Activated CD4-positive, alpha-beta T cell treated with anti-CD3 and anti-CD28 coated beads, Interleukin-2, amount 10 ng/mL, durations not matched to agents 7 days and 5 days (primary cell): ENCODE measurements at places on chromosomes 3 and 15.

GRCh38 chr15:96186105-96186504, 144.4 kb upstream of the NR2F2 start:
- DNase-seq: no peak

- DNase-seq: no peak
Observed at GRCh38 chr3:106140431-106140830, 271.6 kb upstream of the CBLB start.

DNA sequence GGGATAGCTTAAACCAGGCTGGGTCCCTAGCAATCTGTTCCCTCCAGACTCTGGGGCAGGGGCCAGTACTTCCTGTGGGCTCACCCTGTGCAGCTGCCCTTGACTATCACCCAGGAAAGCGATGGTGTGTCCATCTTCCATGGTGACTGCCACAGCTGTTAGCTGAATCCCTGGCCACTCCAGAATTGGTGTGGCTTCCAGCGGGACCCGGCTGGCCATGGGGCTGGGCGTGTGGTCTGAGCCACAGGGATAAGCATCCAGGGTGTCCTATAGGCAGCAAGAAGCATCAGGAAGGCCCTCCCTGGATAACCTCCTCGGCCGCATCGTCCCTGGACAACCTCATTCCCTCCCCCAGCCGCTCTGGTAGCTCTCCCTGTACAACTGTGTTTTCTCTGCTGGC, 7.2 kb downstream of the PLXNB1 start:
- DNase-seq: no peak

DNA sequence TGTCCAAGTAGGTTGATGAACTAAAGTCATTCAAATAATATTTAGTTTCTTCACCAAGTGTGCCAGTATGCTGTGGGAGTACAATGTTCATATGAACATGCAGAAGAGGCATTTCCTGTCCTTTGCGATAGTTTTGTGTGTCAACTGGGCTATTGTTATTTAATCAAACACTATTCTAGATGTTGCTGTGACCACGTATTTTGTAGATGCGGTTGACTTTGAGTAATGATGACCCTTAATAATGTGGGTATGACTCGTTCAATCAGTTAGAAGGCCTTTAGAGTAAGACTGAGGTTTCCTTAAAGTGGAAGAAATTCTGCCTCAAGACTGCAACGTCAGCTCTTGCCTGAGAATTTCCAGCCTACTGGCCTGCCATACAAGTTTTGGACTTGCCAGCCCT, 470.7 kb upstream of the CBLB start:
- no peak for DNase-seq

- DNase-seq: no peak
Observed at GRCh38 chr3:85193565-85193964, 234.8 kb downstream of the CADM2 start.

GRCh38 chr3:31399271-31399670, 133.5 kb upstream of the STT3B start:
- peak; percentile 12 for DNase-seq

DNA sequence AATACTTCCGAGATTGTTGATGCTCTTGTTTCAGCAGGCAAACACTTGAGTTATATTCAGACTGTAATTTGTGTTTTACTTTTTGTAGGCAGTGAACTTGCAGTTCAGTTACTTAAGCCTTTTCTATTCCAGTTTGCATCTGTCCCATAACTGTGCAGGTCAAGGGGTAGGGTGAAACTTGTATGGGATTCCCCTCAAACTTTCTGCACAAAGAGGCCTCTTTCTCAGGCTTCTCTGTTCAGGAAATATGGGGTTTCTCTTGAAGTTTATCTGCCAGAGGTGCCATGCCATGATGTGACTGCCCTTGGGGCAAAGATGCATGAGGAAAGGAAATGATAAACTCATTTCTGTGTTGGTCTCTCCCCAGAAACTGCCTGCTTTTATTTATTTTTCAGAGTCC, 66.7 kb downstream of the SLC24A1 start:
- no peak for DNase-seq

DNA sequence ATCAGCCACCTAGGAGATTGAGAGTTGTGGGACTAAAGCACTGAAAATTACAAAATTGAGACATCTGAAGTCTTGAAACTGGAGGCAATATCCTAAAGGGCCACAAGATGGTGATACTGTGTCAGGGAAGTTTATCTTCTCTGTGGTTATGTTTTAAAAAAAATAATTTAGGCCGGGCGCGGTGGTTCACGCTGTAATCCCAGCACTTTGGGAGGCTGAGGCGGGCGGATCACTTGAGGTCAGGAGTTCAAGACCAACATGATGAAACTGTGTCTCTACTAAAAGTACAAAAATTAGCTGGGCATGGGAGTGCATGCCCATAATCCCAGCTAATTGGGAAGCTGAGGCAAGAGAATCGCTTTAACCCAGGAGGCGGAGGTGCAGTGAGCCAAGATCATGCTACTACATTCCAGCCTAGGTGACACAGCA, 17.9 kb upstream of the NIT2 start:
- peak; percentile 65 for DNase-seq

GRCh38 chr3:31331278-31331677, 201.4 kb upstream of the STT3B start:
- no peak for DNase-seq

DNA sequence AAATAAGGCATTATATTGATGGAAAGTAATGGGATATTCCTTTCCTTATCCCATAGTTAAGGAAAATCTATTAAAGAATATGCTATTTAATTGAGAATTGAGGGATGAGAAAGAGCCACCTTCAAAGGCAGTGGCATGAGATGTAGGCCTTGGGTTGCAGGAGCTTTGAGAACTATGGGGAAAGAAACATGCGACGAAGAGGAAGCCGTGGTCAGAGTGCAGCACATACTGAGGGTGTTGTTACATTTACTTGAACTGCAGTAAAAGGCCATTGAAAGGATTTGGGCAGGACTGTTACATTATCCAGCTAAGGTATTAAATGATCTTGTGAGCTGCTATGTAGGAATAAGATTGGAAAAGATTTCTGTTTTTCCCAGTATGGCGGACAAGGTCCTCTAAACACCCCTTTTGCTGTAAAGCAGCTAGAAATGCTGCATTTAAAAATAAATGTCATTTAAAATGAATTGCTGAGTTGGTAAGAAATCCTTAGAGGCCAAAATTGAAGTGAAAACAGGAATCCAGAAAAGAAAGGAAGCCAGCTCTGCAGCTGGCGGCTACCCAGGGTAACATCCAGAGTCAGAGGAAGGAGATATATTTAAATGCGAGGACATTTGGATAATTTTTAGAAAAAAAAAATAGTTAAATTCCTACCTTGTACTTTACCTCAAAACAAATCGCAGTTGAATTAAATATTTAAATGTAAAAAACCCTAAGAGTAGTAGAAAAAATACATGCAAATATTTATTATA, 61.7 kb downstream of the IL1RAP start:
- DNase-seq: peak; percentile 12

- DNase-seq: no peak
Observed at GRCh38 chr15:20646529-20647142, 105.0 kb upstream of the GOLGA6L6 start.

GRCh38 chr3:66425576-66426114, 75.2 kb downstream of the LRIG1 start:
- no peak for DNase-seq

- no peak for DNase-seq
Observed at GRCh38 chr3:137012097-137012501, 54.3 kb downstream of the IL20RB start.

- DNase-seq: no peak
Observed at GRCh38 chr15:50503144-50503543, 43.3 kb downstream of the USP50 start.

DNA sequence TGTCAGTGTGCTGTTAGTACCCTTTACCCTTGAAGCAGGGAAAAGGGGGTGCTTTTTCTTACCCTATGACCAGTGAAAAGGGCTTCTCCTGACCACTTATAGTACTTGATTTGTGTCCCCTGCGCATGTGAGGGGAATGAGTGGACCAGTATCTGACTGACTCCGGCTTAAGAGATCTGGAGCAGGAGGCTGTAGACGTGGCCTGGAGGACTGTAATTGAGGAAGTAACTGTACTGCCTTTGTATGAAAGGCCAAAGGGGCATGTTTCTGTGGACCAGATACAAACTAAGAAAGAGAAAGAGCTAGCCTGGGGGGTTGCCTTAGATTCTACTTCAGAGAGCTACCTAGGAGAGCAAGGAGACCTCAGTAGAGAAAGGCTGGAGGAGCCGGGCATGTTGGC, 89.9 kb upstream of the TBL1XR1 start:
- DNase-seq: no peak

DNA sequence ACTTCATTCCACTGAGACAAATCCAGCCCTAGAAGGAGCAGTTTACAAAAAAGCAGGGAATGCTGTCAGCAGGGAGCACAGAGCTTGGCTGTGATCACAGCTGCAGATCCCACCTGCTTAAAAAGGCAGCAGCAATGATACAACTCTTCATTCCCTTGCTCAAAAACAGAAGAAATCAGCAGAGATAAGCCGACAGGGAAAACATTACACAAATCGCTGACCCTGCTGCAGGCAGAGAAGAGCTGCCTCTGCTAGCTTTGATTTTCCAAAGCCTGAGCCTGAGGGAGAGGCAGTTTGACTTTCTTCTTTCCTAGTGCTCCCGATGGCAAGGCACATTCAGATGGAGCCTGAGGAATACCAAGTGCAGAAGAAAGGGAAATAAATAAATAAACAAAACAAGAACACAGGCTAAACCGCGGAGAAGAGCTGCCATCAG, 80.2 kb downstream of the SHQ1 start:
- DNase-seq: no peak

DNA sequence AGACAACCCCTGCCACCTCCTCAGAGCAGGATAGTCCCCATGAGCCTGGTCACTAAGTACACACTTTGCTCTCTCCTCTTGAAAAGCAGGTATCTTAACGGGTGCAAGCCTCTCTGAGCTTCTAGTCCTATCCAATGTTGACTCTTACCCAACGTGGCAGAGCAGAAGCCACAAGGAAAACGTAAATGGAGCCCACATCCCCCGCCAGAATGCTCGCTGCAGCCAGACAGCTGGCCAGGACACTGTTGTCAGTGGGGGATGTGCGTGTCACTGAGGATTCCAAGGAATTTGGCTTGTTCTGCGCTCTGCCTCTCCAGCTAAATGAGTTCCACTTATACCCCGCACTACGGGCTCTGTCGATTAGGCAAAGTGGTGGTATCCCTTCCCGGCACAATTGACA, 67.8 kb upstream of the IGF1R start:
- no peak for DNase-seq

DNA sequence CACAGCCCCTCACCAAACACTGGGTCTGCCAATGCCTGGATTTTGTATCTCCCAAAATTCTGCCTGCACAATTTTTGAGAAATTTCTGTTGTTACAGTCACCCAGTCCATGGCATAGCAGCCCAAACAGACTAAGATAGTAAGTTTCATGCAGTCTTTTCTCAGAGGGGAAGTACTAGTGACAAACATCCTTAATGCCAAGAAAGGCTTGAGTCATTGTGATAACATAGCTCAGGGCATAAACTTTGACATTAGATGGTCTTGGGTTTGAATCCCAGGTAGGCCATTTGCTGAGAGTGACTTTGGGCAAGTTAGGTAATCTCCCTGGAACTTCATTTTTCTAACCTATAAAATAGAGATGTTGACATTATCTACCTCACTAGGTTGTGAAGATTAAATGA, 36.1 kb upstream of the PFN2 start:
- no peak for DNase-seq

GRCh38 chr3:122271246-122271898, 53.7 kb upstream of the CSTA start:
- DNase-seq: peak; percentile 46

- DNase-seq: no peak
Observed at GRCh38 chr15:52653431-52653964, 25.7 kb downstream of the ATOSA start.

GRCh38 chr3:96705895-96706294, 108.5 kb upstream of the EPHA6 start:
- DNase-seq: no peak

DNA sequence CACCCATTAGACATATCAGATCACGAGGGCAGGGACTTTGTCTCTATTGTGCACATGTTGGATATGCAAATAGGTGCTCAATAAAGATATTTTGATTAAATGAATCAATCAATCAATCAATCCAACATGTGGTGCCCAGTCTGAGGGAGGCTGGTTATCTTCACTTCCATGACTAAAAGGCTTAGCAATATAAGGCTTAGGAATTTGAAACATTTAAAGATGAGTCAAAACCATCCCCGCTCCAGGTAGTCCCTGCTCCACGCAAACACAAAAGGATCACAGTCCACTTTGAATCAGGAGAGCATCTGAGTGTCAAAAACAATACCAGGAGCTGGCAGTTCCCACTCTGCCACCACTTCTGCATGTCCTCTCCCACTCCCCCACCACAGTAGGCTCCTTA, 25.8 kb upstream of the PRICKLE2 start:
- no peak for DNase-seq

GRCh38 chr3:38117163-38117716, 19.7 kb downstream of the ACAA1 start:
- DNase-seq: no peak

GRCh38 chr3:67685499-67685898, 31.1 kb upstream of the SUCLG2 start:
- peak; percentile 16 for DNase-seq

- DNase-seq: no peak
Observed at GRCh38 chr3:188253800-188254452, 100.0 kb downstream of the LPP start.

GRCh38 chr3:63067999-63068645, 192.9 kb upstream of the CADPS start:
- peak; percentile 42 for DNase-seq

DNA sequence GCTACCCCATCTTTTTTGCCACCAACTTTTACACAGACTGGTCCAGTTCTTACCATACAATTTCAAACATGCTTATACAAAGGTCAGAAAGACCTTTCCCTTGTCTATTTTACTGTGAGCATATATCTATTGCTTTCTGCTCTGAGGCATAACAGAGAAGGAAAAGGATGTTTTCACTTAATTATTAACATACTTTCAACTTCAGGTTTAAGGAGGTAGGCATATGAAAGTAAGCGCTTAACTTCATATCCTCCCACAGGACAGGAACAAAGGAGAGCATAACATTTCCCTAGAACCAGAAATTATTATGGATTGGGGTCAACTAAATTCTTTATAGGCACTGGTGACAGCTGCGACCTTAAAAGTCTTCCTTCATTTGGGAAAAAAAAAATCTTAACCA, 1.1 kb downstream of the MYEF2 start:
- no peak for DNase-seq
